ENCODE measurements at places on chromosomes 6 and 20.

DNA sequence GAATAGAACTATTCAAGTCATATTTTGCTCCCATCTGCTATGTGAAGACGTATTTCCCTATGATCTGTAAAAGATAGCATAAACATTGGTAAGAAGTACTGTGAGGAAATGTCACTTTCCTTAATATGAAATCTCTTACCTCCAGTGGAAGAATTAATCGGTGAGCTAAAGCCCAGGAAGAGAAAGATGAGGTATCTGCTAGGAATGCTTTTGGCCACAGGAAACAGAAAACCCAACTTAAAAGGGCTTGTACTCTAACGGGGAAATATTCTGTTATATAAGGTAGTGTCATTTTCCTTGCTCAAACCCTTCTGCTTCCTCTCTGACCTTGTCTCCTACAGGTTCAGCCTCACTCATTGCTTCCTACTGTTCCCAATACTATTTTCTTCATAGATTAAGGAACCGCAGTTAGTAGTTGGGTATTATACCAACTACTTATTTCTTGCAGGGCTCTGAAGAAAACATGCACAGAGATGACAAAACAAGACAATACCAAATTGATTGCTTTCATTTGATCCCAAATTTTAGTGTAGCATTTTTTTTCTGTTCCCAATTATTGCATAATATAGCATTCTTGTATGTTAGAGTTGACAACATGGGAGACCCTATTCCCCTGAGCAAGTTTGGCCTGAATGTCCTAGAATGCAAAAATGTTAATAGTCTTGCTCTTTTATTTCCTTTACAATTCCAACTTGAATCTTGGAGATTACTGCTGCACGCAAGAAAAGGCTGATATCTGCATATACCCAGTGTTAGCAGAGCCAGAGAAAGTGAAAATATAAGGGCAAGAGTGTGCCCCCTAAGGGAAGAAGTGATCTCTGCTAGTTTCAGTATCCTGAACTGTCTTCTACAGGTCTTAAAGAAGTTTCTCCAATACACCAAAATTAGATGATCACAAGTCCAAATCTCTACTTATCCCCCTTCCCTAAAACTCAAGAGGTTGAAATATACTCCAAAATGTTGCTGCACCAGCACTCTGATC lies 65.3 kb downstream of the AFG1L start:
- DNase-seq, result no peak

- DNase-seq, result no peak
Measured at GRCh38 chr20:61536671-61537070, 284.6 kb downstream of the CDH4 start.

GRCh38 chr6:148611213-148611612 lies 135.6 kb upstream of the UST start:
- DNase-seq, result no peak

DNA sequence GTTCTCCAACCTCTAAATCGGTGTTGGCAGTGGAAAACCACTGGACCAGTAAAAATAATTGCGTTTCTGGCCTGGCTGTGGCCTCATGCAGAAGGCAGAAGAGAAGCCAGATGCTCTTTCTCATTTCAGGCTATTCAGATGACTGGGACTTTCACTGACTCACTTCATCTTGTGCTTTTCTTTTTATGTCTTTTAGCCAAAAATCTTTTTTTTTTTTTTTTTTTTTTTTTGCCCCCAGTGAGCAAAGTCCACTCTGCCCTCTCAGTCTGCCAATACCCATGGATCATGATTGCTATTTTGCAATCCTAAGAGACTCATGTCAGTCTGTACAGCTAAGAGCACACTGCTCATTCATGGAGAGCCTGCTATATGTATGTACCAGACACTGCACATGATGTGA lies 962.5 kb downstream of the KIF16B start:
- no peak for DNase-seq

GRCh38 chr6:13004601-13005000 lies 288.0 kb downstream of the PHACTR1 start:
- DNase-seq, result no peak

DNA sequence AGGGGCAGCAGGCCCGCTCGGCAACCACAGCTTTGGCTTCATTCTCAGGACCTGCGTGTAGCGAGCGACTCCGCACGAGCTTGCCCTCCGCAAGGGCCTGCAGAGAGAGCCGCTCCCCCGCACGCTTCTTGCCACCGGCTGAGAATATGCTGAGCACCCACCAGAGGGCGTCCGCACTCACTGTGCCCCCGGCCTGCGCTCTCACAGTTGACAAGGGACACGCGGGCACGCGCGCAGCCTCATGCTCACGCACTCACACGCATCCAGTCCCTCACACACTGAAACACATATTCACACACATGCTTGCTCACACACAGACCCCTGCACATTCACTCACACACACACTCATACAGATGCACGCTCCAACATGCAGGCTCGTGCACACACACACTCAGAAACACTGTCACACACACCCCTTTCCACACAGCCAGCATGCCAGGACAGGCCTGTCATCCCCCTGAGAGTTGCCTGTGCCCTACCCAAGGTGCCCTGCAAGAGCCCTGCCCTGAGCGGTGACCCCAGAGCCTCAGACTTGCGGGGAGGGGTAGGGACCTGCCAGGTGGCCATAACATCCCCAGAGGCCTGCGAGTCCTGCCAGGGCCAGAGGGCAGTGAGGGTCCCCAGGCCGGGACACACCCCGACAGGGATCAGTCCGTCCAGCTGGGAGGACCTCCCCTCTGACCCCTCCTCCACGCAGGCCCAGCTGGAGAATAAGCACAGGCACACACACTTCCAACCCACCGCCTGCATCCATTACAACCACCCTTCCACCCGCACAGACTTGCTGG lies 174.1 kb downstream of the BMP7 start:
- DNase-seq, result no peak

DNA sequence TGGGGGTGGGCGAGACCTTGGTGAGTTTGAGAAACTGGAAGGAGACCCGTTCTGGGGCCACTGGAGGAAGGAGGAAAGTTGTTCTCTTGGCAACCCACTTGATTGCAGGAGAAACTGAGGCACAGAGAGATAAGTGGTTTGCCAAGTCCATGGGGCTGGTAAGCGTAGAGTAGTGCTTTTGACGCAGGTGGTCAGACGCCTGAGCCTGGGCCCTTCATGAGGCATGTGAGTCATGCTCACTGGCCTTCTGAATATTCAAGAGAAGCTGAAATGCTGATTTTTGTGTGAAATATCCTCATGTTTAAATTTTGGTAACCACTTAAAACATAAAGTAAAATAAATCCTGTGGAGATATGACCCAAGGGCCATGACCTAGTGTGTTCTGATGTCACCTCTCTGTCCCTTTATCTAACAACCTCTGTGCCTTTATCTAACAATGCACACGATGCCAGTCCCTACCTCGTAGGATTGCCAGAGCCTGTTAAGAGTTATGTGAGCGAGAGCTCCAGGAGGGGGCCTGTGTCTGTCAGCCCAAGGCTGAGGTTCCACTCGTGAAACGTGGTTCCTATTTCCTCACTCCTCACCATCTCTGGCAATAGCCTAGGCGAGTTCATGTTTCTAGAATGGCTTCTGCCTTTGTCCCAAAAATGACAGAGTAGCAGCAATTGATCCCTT lies 32.8 kb upstream of the PMEPA1 start:
- no peak for DNase-seq

GRCh38 chr6:98601716-98602115 lies 232.7 kb upstream of the POU3F2 start:
- DNase-seq, result no peak

DNA sequence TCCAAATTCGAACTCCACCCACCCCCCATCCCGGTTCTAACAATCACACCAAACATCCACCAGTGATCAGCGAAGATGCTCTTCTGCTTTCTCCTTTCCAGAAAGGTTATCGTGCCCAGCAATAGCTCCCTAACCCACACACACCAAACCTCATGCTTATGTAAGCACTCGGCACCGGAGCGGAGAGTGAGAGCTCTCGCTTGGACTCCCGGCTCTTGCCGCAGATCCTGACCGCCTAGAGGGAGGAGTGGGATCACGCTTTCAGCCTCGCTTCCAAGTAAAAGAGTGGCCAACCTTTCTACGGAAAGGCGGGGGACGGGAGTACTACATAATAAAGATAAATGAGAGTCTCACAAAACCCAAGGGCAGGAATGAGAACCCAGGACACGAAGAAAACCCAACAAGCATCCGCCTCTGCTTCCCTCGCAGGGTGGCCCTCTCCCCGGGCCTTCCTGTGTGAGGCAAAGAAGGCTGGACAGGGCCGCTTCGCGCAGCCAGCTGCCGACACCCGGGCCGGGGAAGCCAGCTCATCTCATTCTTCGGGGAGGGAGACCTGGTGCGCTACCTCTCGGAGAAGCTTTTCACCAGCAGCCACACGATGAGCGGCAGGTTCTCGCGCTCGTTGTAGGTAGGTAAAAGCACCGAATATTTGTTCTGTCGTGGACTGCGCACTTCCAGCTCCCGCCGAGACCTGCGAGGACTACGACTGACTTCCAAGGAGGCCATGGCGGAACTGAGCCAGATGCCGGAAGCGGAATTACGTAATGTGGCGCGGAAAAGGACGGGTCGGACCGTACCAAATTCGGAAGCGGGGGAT lies at the start of gene DPM1:
Gene DPM1 (minus strand): TSS at position 735 of the 817 bp plus-strand sequence. CDS start 9 bp downstream, at position 726.
- DNase-seq, result no peak

DNA sequence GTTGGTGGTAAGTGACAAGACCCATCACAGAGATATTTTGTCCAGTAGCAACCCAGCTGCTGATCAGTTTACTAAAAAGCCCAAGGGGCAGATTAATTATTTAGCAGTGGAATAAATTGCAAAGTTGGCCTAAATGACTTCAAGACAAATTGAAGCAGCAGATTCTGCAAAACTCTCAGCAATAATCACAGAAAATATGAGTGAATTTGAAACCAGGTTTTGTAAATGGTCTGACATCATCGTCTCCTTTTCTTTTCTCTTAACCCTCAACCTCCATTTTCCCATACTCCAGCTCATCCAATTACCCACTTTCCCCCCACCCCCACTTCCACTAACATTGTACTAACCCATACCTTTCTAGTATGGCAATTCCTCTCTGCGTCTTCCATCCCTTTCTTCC lies 11.3 kb upstream of the PTPRK start:
- DNase-seq, result no peak

- DNase-seq, result no peak
Measured at GRCh38 chr6:155273431-155273830, 9.6 kb downstream of the CLDN20 start.

DNA sequence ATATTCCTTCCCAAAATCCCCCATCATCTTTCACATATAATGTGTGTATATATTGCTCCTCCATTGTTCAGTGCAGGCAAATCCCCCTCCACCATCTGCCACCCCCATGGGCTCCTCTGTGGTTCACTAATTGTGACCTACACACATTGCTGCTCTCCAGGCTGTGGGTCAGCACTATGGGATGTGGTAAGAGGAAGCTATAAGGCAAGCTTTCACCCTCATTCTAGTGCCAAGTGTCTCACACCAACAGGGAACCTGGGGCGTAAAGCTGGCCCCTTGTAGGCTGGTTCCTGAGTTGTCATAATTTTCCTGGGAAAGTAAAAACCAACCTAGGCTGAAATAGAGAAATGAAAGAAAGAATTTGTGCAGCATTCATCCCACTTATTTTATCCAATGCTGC lies 16.8 kb downstream of the FKBP1A start:
- no peak for DNase-seq

- DNase-seq, result no peak
Measured at GRCh38 chr6:97322226-97322625, 39.2 kb upstream of the MMS22L start.

DNA sequence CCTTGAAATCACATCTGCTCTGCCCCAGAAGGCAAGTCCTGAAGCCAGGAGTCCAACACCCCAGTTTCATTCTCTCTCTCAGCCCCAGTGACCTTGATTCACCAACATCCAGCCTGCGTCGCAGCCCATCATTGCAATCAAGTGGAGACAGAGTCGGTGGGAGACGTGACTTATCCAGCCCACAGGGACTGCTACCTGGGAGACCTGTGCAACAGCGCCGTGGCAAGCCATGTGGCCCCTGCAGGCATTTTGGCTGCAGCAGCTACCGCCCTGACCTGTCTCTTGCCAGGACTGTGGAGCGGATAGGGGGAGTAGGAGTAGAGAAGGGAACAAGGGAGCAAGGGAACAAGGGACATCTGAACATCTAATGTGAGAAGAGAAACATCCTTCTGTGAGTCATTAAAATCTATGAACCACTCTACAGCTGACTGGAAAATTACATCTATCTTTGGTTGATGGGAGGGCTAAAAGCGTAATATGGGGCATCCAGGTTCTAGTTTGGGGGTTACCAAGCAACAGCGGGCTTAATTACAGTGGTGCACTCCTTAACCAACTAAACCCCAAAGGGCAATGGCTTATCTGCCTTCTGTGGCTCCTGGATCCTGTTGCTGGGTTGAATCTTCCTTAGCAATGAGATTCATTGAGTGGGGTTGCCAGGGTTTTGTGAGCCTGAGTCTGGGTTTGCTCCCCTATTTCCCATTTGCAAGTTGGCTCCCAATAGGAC lies 2.5 kb downstream of the LY6G6D start:
- DNase-seq, result no peak

DNA sequence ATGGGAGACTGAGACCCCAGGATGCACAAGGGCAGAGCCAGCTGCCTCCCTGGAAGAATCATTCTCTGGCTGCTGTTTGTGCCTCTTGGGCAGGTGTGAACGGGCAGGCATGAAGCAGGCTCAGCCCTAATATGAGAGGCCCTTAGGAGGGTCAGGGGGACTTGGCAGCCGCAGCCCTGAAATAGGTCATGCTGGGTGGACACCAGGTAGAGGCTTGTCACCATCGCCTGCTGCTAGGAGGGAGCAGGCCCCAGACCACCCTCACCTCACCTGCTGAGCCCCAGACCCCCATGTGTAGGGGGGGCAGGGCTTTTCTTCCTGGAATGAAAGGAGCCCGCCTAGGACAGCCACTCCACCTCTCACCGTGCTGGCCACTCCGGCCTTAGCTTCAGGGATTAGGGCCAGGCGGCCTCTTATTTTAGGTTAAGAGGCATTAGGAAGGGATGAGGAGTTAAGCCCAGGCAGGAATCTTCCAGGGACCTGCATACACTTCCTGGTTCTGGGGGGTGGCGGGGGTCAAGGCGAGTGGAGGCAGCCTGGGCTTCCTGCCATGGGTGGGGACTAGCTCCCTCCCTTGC lies 92.4 kb downstream of the ASXL1 start:
- DNase-seq, result no peak

DNA sequence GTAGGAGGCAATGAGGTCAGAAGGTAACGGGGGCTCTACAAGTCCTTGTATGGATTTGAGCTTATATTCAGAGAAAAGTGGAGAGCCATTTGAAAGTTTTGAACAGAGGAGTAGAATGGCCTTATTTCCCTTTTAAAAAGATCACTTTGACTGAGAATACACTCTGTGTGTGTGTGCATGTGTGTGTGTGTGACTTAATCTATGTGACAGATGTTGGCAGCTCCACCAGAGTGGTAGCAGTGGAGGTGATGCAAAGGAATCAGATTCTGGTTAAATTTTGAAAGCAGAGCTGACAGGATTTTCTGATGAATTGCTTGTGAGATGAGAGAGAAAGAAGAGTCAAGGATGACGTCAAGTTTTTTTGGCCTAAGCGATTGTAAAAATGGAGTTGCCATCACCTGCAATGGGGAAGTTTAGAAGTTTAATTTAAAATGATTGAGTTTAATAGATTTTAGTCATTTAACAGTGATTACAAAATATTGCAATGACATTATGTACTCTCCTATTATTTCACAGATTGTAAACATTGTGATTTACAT lies 172.2 kb upstream of the HEY2 start:
- DNase-seq, result no peak

Measured in esophagus squamous epithelium (tissue), 5 donors.